NCI-H1105 (cell line): ENCODE measurements at places on chromosomes 13 and 19.

DNA sequence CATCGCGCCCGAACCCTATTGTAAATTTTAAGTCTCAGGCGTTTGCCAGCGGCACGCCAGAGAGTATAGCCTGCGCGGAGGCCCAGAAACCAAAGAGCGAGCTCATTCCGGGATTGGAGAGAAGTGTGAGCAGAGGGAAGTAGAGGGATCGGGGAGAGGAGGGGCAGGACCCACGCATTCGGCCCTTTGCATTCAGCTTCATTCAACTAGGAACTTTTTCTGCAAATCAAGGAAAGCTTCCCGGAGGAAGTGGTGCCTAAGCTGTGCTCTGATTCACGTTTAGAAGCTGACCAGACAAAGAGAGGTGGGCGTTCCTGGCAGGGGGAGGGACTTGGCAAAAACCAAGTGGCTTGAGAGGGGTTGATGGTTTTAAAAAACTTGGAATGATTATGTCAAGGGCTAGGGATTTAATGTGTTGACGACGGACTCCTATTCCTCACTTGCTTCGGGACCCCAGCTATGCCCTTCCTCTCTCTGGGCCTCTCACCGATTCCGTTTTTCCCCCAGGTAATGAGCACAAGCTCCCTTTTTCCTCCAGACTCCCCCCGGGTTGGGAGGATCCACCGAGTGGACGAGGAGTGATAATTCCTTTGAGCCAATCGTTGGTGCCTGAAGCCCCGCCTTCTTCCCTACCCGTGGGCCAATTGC is 811 bp upstream of the PRMT1 start:
- DNase-seq = peak; percentile 74

- no peak for DNase-seq
Observed at GRCh38 chr13:94210816-94211215, 268.7 kb downstream of the DCT start.

GRCh38 chr13:99965329-99966000 is 6.1 kb downstream of the ZIC5 start:
- DNase-seq = no peak

DNA sequence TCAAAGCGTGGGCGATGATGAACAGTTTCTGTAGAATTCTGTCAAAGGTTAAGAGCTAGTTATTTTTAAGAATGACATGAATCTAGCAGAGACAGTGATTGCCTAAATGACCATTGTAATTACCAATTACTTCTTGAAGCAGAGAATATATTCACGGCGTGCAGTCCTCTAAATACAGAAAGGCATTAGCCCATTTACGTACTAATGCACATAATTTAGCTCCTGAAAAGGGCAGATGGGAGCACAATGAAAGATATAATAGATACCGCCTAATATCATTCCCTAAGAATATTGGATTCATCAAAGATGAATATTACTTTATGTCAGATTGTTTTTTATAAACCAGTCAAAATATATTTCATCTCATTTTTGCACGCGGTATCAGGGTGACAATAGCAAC is 212.4 kb downstream of the URI1 start:
- DNase-seq = no peak

DNA sequence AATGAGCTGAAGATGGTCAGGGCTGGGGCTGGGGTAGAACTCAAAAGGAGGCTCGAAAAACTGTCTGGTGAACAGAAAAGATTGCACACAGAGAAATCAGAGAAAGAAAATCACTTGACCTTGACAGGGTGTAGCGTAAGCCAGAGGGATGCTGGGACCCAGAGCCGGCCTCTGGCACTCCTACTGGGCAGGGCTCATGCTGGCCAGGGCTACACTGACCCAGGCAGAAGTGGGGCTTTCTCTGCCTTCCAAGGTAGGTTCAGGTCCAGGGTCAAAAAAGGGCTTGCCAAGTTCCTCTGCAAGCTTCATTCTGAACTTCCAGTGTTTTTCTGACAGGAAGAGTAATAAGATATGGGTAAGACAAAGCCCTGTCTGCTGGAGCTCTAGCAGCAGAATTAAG is 56.2 kb downstream of the LATS2 start:
- DNase-seq = no peak

DNA sequence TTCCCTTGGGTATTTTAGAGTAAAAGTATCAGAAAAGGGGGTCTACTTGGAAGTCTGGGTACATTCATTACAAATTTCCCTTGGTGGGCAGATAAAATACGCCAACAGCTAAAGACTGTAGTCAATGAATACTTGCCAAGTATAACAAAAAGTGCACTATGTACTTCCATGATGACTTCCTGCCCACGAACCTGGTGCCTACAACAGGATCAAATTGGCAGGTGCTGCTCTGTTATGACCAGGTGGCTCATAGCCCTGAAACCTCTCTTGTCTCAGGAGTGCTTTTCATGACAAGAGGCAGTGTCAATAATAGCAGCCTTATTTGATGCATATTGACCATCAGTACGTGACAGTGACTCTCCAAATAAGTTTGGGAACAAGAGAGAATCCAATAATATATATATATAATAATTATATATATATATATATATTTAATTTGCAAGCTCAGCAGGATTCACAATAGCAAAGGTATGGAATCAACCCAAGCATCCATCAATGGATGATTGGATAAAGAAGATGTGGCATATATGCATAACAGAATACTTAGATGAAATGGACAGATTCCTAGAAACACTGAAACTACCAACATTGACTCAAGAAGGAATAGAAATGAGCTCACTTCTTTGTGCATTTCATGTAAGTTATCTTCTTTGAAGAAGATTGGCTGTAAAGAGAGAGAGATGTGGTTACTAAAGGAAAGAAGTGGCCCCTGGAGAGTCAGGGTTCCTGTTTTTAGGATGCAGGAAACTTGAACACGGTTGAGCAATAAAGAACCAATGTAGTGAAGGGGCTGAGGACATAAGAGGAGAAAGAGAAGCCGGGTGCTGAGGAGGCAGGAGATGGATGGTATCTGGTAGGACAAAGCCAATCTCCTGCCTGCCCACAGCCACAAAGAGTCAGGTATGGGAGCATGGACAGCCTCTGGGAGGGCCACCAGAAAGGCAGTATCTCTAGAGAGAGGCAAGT is 52.0 kb upstream of the GTF2F2 start:
- DNase-seq = peak; percentile 51

DNA sequence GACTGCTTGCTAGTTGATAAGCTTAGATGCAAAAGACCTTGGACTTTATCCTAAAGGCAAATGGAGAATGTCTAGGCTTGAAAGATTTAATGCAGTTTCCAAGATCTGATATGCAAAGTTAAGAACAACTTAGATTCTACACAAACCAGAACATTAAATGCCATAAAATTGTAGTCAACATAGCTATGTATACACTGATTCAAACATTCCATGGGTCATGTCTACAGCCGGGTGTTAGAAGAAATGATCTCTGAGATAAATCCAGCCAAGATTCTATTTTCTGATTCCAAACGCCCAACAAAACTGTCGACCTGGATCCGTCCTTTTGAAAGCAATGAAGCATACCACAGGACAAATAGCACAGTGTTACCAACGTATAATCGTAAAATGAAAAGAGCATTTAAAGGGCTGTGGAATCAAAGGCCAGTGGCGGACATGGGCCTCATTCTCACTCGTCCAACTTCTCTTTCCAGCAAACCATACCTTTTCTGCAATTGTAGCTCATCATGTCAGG is 52.7 kb downstream of the KCTD12 start:
- DNase-seq = no peak

- DNase-seq = no peak
Observed at GRCh38 chr19:12580180-12580694, 29.0 kb upstream of the ZNF564 start.

DNA sequence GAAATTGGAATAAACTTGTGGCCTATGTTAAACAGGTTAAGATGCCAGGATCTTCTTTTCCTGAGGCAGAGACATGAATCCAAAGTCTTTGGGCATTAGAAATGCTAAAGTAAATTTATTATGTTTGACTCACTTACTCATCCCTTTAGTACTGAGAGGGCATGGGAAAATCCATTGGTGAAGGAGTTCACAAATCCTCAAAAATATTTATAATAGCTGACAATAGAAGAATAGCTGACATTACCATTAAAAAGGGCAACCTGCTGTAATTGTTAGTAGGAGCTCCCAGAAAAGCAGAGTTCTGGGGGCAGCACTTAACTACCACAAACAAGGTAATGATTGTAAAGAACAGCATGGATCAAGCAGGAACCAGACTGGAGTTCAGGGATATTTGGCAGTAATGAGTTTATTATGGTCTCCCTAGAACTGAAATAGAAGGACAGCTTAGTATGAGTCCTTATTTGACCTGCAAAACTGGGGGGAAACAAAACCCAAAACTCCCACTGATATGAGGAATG is 285.8 kb upstream of the KLHL1 start:
- no peak for DNase-seq

- DNase-seq = no peak
Observed at GRCh38 chr13:101520672-101521071, 68.2 kb downstream of the ITGBL1 start.

DNA sequence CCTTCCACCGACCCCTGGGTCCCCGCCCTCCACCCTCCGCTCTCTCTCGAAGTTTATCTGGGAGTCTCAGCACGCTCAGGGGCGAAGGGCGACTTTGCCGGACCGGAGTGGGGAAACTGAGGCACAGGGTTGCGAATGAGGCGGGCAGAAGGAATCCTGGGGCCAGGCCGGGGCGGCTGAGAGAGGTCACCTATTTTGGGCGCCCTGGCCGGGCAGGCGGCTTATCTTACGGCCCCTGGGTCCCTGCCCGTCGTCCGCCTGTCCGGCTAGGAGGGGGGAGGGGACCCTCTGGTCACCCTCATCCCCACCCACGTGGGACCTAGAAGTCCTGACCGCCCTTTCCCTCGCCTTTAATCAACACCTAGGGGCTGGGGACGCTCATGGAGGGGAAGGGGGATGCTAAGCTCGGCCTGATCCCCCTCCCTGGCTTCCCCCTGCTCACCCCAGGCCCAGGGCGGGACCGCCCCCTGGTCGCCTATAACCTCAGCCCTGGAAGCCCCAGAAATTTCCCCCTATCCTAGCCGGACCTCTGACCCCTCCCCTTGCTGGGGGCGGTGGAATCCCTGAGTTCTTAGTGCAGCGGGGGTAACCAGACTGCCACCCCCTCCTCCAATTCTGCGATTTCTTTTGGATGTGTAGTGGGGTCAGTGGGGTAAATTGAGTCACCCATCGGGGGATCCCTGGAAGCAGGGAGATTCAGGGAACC is 556 bp downstream of the TRIP10 start:
- no peak for DNase-seq

GRCh38 chr13:77022341-77022740 is 4.6 kb downstream of the FBXL3 start:
- no peak for DNase-seq

DNA sequence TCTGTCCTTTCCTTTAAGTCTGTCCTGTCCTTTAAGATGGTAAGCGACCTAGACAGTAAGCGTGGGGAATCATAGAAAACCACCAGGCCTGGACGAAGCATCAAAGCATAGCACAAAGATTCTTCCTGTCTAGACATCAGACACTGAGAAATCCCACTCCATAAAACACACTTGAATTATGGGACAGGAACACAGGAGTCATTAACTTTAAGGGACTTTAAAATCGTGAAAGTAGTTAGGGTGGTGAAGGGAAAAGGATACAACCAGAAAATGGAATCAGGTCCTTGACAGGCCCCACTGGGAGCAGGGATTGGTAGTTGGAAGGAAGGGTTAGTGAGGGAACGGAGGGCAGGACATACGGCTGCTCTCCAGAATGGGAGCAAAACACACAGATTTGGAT is 31.6 kb upstream of the C1QTNF9 start:
- DNase-seq = no peak

DNA sequence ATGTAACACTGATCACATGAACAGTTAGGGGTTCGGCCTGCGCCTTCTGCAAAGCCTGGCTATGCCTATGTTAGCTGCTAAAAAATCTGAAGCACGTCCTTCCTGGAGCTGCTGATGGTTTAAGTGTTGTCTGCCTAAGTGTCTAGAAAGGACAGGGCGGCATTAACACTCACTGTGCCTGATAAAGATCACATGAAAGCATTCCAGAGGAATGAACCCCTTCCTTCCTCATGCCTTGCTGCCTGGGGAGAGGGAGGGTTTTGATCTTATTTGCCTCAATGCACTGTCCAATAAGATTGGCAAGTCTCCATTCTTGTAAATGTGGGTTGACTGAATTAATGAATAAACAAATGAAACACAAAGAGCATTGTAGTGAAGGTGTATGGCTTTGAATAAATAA is 5.2 kb downstream of the DOCK9 start:
- no peak for DNase-seq

- no peak for DNase-seq
Observed at GRCh38 chr13:46831588-46832194, 34.7 kb upstream of the ESD start.

GRCh38 chr19:43814663-43815352 is 12.3 kb upstream of the ZNF283 start:
- DNase-seq = no peak

DNA sequence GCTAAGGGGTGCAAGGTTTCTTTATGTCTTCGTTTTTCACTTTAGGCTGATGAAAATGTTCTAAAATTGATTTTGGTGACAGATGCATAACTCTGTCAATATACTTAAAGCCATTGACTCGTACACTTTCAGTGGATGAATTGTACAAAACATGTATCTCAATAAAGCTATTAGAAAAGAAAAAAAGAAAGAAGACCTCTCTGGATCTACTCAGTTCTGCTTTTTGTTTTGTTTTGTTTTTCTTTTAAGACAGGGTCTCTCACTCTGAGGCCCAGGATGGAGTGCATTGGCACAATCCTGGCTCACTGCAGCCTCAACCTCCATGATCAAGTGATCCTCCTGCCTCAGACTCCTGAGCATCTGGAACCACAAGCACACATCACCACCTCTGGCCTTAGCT is 3.5 kb downstream of the SIGLEC5 start:
- no peak for DNase-seq

DNA sequence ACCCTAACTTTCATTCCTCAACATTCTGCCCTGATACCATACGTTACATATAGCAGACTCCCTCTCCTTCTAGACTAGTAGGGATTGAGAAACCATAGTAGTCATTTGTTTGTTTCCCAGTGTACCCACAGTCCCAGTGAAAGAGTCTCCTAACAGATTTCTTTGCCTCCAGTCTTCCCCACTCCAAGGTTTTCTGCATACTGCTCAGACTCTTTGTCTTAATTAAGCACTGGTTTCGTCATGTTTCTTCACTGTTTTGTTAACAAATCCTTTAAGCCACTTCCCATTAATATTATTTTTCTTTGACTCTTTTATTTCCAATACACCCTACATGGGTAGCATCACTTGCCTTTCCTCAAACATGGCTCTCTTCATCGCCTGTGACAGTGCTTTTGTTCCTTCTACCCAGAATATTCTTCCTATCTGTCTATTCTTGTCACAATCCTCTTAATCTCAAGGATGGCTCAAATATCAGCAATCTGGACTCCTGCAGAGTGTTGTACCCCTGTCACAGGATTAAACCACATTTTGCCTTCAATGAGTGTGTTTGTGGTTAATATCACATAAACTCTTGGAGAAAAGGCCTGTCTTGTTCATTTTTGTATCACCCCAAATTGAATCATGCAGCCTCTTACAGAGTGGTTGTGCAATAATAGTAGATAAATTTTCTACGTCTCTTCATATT is 92.7 kb upstream of the KLF12 start:
- no peak for DNase-seq

GRCh38 chr13:76693086-76693485 is 193.1 kb downstream of the KCTD12 start:
- DNase-seq = no peak

GRCh38 chr13:74037762-74038161 is 96.4 kb downstream of the KLF12 start:
- no peak for DNase-seq
